Stimulated activated CD4-positive, alpha-beta T cell treated with anti-CD3 and anti-CD28 coated beads, Interleukin-15, amount 100 ng/mL, for 24 hours (primary cell): ENCODE measurements at places on chromosomes 3 and 15.

DNA sequence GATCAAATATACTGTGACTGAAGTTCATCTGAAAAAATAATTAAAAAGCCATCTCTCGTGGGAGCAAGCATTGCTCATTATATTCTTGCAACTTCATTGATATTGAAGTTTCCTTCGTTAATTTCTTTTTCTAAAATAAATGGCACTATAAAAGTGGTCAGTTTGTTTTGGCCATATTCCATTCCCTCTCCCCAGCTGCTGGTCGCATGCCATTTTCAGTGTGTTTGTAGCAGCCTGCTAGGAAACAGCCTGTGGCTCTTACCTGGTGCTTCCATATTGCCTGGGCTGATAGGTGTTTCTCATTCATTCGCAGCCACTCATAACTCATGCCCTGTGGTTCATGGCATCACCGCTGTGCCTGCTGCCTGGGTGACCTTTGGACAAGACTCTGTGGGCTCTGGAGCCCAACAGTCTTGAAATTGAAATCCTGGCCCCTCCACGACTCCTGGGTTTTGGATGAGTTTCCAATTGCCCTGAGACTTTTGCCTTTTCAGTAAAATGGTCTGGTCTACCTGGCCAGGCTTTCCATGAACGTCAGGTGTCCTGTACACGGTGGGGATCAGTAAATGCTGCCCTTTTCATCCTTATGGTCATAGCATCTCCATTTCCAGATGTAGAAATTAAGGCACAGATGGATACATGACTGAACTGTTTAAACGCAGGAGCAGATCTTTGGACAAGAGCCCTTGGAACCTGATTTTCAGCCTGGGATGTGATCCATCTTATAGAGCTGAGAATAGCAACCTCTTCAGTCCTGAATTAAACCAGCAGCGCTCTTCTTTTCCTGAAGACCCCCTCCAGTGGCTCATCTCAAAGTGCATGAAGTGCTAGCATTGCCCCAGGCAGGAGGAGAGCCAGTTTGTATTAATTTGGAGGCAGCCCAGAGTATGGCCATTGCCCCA, 69.4 kb downstream of the SLCO3A1 start:
- DNase-seq: no peak

- peak; percentile 36 for DNase-seq
Observed at GRCh38 chr15:92843814-92844213, 56.3 kb upstream of the CHD2 start.

- no peak for DNase-seq
Observed at GRCh38 chr3:108834551-108834950, 12.0 kb downstream of the TRAT1 start.

DNA sequence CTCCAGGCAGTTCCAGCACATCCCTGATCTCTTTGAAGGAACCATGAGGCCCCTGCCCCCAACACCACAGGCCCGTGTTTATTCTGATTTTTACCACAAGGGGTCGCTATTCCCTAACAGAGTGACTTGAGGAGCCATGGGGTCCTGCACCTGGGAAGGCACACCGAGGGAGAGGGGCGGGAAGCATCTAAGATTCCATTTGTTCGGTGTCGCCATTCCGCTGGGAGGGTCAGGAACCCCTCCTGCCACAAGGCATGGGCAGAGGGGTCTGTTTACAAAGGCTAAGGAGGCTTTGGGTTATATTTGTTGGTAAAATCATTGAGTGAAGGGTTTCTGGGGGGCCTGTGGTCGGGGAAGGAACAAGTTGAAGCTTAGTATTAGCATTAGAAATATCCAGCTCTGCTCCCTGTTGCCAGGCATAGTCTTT, 77.1 kb downstream of the WDR76 start:
- DNase-seq: peak; percentile 65

DNA sequence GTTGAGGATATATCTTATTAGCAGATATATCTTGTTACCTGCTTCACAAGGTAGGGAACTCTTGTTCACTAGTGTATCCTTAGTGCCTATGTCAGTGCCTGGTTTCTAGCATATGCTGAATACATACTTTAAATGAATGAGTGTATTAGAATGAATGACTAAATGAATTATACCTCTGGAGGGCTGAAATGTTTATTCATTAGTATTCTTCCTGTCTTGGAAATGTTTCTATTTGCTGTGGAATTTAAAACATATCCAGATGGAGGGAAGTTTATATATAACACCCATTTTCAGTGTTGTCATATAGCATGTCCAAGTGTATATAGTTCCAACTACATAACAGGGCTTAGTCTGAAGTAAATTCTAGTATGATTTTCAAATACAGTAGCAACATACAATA, 581.5 kb downstream of the TBL1XR1 start:
- no peak for DNase-seq

- no peak for DNase-seq
Observed at GRCh38 chr3:17955411-17955810, 213.0 kb upstream of the TBC1D5 start.
